ENCODE measurements at places on chromosomes 16 and 17. TPM values are rescaled to one million over a fixed set of nuclear protein-coding genes. Genes with fewer than 3 reads are reported as not detected.

Gene CCL4
- 917 TPM for total RNA-seq

Gene TTLL6
- total RNA-seq, result not detected

DNA sequence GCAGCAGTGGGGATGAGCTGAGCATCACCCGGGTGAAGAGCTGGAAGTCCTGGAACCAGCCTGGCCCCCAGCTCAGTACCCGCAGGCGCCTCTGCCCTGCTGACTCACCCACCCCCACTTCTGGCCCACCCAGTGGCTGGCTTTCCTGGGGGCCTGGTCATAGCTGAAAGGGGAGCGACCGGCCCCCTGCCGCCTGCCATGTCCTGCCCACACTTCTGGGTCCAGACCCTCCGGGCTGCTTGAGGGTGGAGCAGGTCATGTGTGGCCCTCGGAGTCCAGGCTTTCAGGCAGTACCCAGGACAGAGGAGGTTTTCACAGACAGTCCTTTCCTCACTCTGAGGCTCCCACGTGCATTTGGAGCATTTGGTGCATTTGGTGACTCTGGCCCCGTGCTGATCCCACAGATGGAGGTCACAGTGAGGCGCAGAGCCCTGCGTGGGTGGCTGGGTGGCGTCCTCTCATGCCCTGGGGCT, 7.1 kb upstream of the PIEZO1 start:
- no peak for DNase-seq

Gene SIRT7
- 32.0 TPM for total RNA-seq

Gene SLC16A11
- total RNA-seq, result 1.5 TPM

DNA sequence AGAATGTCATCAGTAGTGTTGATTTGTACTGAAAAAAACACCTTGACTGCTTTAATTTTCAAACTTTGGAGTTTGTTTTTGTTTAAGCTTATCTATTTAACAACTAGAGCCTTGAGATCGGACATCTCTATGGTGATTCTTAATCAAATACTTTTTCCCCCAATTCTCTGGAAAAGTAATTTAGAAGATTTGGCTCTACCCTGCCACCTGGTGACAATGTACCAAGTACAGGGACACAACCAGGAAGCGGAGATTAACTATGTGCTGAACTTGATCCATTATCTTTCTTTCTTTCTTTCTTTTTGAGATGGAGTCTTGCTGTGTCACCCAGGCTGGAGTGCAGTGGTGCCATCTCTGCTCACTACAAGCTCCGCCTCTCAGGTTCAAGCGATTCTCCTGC, 30.8 kb downstream of the USP43 start:
- DNase-seq, result no peak

Measured in activated CD4-positive, alpha-beta memory T cell treated with anti-CD3 and anti-CD28 coated beads for 36 hours (primary cell).